ENCODE measurements at places on chromosomes 2 and 18. TPM values are rescaled to one million over a fixed set of nuclear protein-coding genes. Genes with fewer than 3 reads are reported as not detected.

The FLACC1 gene
- 0.14 TPM for total RNA-seq

The RETREG2 gene
- total RNA-seq = 82.5 TPM

The RFTN2 gene
- not detected for total RNA-seq

The ARHGEF4 gene
- 11.0 TPM for total RNA-seq
